Activated CD4-positive, alpha-beta T cell treated with anti-CD3 and anti-CD28 coated beads, Interleukin-2, amount 10 ng/mL, durations not matched to agents 7 days and 5 days (primary cell): ENCODE measurements at places on chromosomes 12 and 14. TPM values are rescaled to one million over a fixed set of nuclear protein-coding genes. Genes with fewer than 3 reads are reported as not detected.

Gene HPD
- total RNA-seq, result not detected

GRCh38 chr14:50607181-50607580 lies 47.2 kb downstream of the ATL1 start:
- peaks cover 3% of the 10 kb centered on the region for H3K27me3 ChIP-seq
- no peak overlapping the region for H3K27ac ChIP-seq
- H3K36me3 ChIP-seq, result no peaks in the 10 kb centered on the region
- H3K4me3 ChIP-seq, result no peak overlapping the region
- DNase-seq, result no peak

Gene SELPLG
- 214 TPM for total RNA-seq

GRCh38 chr12:13745111-13745860 lies 236.1 kb downstream of the GRIN2B start:
- no peak overlapping the region for H3K27ac ChIP-seq
- H3K27me3 ChIP-seq, result peaks cover 3% of the 10 kb centered on the region
- no peaks in the 10 kb centered on the region for H3K36me3 ChIP-seq
- DNase-seq, result no peak
- H3K4me3 ChIP-seq, result no peak overlapping the region
- H3K4me1 ChIP-seq, result no peaks in the 10 kb centered on the region

- peaks cover 15% of the 10 kb centered on the region for H3K27me3 ChIP-seq
- no peak overlapping the region for H3K27ac ChIP-seq
- H3K4me3 ChIP-seq, result no peak overlapping the region
Observed at GRCh38 chr12:29053567-29053966, 95.5 kb upstream of the FAR2 start.

DNA sequence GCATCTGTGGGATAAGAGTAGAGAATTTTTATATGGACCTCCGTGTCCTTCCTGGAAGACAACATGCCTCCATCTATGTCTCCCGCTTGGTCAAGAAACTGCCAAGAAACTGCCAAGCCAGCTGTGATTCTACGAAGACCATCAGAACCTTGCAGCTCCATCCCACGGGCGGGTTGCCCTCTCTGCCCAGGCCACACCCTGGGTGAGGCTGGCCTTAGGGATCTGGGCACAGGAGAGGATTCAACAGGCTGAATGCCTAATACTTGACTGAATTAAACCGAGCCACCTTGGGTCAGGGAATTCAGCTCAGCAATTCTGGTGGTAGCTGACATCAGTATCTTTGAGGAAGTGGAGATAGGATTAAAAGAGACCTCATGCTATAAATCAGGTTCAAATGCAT lies 37.8 kb upstream of the FOS start:
- no peak overlapping the region for H3K27ac ChIP-seq
- no peaks in the 10 kb centered on the region for H3K36me3 ChIP-seq
- no peak overlapping the region for H3K4me3 ChIP-seq

Gene CLEC2B
- total RNA-seq, result 61.4 TPM

GRCh38 chr12:106769546-106769945 lies 4.9 kb upstream of the RIC8B start:
- no peaks in the 10 kb centered on the region for H3K36me3 ChIP-seq
- H3K4me3 ChIP-seq, result no peak overlapping the region
- H3K27me3 ChIP-seq, result peaks cover 14% of the 10 kb centered on the region
- no peak for DNase-seq
- H3K27ac ChIP-seq, result no peak overlapping the region

DNA sequence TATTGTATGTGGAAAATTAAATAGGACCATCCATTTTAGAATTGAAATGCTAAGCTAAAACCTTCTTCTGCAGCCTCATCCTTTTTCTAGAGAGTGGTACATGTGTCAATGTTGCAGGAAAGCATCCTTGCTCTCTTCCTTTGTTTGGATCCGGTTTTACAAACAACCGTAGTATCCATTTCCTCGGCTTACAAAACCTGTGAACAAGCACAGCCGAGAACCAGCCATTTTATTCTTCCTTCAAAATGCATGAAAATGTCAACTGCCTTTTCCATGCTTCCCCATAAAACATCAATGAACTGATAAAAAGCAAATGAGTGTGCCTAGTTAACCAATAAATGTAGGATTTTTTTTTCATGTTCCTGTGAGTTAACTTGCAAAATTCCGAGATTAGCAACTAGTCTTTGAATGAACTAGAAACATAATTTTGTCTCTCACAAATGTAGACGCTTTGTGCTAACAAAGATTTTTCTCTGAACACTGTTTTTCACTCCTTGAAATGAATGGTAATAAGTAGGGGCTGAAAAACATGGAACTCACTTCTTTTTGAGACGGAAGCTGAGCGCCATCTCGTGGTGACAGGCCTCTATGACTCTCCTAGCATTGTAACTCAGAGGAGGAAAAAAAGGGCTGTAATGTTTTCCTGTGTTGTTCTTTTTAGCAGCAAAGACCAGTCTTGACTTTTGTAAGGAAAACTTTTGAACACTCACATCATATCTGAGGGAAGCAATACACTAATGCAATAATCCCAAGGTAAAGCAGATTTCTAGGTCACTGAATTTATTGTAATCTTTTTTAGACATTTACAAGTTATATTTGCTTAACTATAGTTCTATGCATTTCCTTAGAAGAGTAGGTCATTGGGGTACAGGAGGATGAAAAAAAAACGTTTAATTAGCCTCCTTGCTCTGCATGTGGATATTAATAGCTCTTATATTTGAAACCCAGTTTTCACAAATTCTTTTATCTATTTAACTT lies 157.4 kb upstream of the FOXG1 start:
- H3K4me3 ChIP-seq, result no peak overlapping the region
- H3K27ac ChIP-seq, result no peak overlapping the region
- H3K36me3 ChIP-seq, result no peaks in the 10 kb centered on the region
- no peaks in the 10 kb centered on the region for H3K4me1 ChIP-seq

- H3K4me1 ChIP-seq, result no peaks in the 10 kb centered on the region
- H3K4me3 ChIP-seq, result no peak overlapping the region
- H3K27me3 ChIP-seq, result no peaks in the 10 kb centered on the region
- H3K36me3 ChIP-seq, result no peaks in the 10 kb centered on the region
- DNase-seq, result no peak
- H3K27ac ChIP-seq, result no peak overlapping the region
Observed at GRCh38 chr14:26959972-26960660, 362.3 kb upstream of the NOVA1 start.

DNA sequence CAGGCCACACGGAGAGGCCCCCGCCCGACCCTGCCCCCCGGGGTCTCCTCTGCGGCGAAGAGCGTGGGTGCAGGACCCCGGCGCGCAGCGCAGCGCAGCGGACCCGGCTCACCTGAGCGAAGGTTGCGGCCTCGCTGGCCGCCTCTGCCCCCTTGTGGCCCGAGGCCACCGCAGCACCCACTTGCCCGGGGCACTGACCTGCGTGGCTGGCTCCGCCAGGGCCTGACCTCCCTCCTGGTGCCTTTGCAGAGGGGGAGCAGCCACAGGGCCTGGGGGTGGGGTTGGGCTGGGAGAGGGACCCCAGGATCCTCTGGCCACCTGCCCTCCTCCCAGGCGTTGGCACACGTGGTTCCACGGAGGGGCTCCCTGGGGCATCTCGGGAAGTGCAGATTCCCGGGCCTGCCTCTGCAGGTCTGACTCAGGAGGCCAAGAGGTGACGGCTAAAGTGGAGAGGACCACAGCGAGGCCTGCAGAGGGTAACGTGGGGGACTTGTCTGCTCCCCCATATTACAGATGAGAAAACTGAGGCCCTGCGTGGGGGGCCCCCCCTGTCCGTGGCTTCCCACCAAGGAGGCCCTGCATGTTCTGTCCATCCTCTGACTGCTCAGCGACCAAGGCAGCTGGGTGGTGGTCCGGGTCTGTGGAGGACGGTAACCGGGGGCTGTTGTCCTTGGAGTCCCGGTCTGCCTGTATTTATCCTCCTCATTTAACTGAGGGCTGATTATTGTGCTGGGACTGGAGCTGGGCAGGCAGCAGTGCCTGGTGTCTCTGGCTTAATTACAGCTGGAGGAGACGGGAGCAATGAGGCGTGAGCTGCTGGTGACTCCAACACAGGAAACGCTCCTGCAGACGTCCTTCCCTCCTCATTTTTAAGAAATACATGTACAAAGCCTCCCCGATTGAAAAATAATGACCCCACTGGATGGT lies 67.9 kb upstream of the BEGAIN start:
- H3K27me3 ChIP-seq, result peaks cover 21% of the 10 kb centered on the region
- no peak overlapping the region for H3K4me3 ChIP-seq
- H3K36me3 ChIP-seq, result no peaks in the 10 kb centered on the region
- H3K4me1 ChIP-seq, result peaks cover 4% of the 10 kb centered on the region
- DNase-seq, result peak; percentile 51

DNA sequence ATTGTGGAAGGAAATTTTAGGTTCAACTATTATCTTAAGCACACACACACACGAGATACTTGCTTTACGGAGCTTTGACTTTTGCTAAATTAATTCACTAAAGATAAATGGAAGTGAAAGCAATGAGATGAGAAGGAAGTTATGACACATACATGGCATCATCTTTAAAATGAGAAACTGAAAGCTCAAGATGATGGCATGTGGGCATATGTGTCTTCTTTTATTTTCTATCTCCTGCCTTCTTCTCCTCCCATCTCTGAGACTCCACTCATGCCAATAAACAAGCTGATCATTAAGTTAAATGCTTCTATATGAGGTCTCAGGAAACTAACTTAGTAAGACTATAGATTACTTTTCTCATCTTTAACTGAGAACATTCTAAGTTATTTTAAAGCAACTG lies 216.7 kb downstream of the MED13L start:
- DNase-seq, result peak; percentile 16
- H3K27me3 ChIP-seq, result no peaks in the 10 kb centered on the region
- peak overlapping the region; percentile 66 for H3K4me3 ChIP-seq
- H3K36me3 ChIP-seq, result no peaks in the 10 kb centered on the region

DNA sequence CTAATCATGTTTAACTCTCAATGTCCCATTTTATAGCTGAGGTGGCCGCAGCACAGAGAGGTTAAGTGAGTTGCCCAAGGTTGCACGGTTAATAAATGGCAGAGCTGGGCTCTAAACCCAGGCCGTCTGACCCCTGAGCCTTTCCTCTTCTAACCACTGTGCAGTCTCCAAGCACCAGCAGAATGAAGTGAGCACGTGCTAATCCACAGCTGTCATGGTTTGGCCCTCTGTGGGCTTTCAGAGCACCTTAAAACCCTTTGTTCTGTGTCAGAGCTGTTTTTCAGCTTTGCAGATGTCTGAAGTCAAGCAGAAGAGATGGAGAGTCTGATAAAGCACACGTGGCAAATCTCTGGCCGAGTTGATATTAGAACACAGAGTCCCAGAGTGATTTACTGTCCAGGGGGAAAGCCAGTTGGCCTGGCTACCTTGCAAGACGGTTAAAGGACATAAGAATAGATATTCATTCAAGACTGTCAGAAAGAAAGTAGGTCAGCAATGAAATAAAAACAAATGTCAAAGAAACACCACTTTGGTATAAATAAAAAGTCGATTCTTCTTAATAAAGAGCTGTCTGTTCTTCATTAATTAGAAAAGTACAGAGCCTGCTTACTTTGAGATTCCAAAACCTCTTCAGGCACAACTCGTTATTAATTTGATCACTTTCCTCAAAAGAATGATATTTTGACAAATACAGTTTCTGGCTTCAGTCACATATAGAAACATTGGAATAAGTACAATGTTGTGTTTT lies 107.3 kb downstream of the CRADD start:
- peaks cover 57% of the 10 kb centered on the region for H3K4me1 ChIP-seq
- no peaks in the 10 kb centered on the region for H3K27me3 ChIP-seq
- H3K36me3 ChIP-seq, result peaks cover 17% of the 10 kb centered on the region
- peak; percentile 56 for DNase-seq
- no peak overlapping the region for H3K4me3 ChIP-seq

- H3K27me3 ChIP-seq, result no peaks in the 10 kb centered on the region
- H3K4me1 ChIP-seq, result peaks cover 28% of the 10 kb centered on the region
- H3K4me3 ChIP-seq, result peak overlapping the region; percentile 7
- H3K36me3 ChIP-seq, result no peaks in the 10 kb centered on the region
Observed at GRCh38 chr12:96143392-96143791, 50.8 kb upstream of the ELK3 start.

Gene EIF5
- 179 TPM for total RNA-seq

DNA sequence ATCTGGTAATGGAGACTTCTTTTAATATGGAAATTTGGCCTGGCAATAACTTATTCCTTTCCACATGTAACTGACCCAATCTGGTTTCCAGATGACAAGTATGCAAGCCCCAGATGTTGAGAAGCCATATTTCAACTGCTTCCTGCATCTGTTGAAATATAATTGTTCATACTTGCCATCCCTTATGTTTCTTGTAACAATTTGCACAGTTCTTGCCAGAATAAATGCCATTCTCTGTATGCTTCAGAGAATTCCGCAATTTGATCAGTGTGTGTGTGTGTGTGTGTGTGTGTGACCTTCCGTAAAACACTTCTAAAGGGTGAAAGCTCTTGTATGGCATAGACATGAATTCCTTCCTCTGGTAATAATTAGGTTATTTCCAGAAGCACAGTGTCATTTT lies 1.8 kb upstream of the CLEC2A start:
- no peak for DNase-seq
- no peak overlapping the region for H3K27ac ChIP-seq
- no peak overlapping the region for H3K4me3 ChIP-seq
- H3K36me3 ChIP-seq, result no peaks in the 10 kb centered on the region

DNA sequence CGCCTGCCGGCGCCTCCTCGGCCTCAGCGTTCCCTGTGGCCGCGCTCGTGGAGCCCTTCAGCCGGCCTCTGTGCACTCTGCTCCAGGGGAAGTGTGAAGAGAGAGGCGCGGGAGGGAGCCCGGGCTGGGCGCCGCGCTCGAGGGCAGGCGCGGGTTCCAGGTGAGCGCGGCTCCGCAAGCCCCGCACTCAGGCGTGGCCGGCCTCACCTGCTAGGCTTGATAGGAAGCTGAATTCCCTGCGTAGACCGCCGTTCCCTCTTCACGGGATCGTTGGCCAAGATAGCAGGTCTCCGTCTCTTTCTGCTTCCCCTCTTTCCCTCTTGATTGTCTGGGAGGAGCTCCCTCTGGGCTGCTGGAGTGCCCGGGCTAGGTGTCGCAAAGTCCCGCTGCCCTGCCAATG lies 89.7 kb downstream of the ASCL4 start:
- H3K27me3 ChIP-seq, result peaks cover 64% of the 10 kb centered on the region
- DNase-seq, result no peak
- H3K4me3 ChIP-seq, result no peak overlapping the region
- no peaks in the 10 kb centered on the region for H3K4me1 ChIP-seq
- no peak overlapping the region for H3K27ac ChIP-seq

GRCh38 chr12:101781834-101782233 lies 42.6 kb upstream of the SYCP3 start:
- H3K36me3 ChIP-seq, result peaks cover 44% of the 10 kb centered on the region
- DNase-seq, result no peak
- peaks cover 26% of the 10 kb centered on the region for H3K4me1 ChIP-seq

DNA sequence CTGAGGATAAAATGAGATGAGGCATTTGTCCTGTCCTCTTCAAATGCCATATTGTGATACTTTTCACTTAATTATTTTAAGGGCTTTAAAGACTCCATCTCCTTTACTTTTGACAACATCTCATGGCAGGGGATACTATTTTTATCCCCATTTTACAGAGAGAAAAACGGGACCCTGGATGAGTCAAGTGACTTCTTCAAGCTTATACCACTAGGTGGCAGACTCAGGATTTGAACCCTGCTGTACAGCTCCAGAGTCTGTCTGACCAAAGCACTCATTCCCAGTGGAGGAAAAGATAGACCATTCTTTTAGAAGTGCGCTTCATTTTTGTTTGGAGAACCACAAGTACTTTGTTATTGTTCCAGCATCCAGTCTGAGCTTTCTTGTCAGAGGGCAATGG lies 1.7 kb upstream of the SMOC1 start:
- H3K4me3 ChIP-seq, result no peak overlapping the region
- H3K27me3 ChIP-seq, result peaks cover 62% of the 10 kb centered on the region
- peaks cover 2% of the 10 kb centered on the region for H3K4me1 ChIP-seq
- no peak for DNase-seq
- H3K36me3 ChIP-seq, result no peaks in the 10 kb centered on the region

- H3K27ac ChIP-seq, result no peak overlapping the region
- no peak for DNase-seq
- H3K4me3 ChIP-seq, result no peak overlapping the region
- H3K27me3 ChIP-seq, result no peaks in the 10 kb centered on the region
- no peaks in the 10 kb centered on the region for H3K36me3 ChIP-seq
- H3K4me1 ChIP-seq, result no peaks in the 10 kb centered on the region
Observed at GRCh38 chr14:101197595-101198397, 294.3 kb upstream of the RTL1 start.

Gene SERPINA12
- not detected for total RNA-seq
